Sigmoid colon (tissue), 7 donors: ENCODE measurements at places on chromosomes 2 and 18.
A peak's percentile ranks its signal among the peaks of the same experiment; 100 is the strongest.

- DNase-seq = no peak
These were observed 105.6 kb upstream of the NDUFV2 start for GRCh38 chr18:8996771-8997432.

- no peak for DNase-seq
These were observed 626.7 kb downstream of the GALR1 start for GRCh38 chr18:77876319-77876865.

GRCh38 chr2:219207884-219208740, 1.5 kb downstream of the ZFAND2B start:
- DNase-seq = peak; percentile 55

- DNase-seq = no peak
These were observed 534.1 kb downstream of the CNTNAP5 start for GRCh38 chr2:124559236-124559635.

GRCh38 chr2:126660971-126661370, 5.0 kb downstream of the GYPC start:
- DNase-seq = no peak

GRCh38 chr2:3575534-3576262, 638 bp downstream of the RPS7 start:
- DNase-seq = no peak

GRCh38 chr18:54238173-54238936, 13.9 kb upstream of the MBD2 start:
- no peak for DNase-seq

GRCh38 chr2:96618596-96619283, 19.4 kb downstream of the KANSL3 start:
- DNase-seq = no peak

GRCh38 chr18:5484526-5484925, 59.3 kb downstream of the EPB41L3 start:
- DNase-seq = no peak

DNA sequence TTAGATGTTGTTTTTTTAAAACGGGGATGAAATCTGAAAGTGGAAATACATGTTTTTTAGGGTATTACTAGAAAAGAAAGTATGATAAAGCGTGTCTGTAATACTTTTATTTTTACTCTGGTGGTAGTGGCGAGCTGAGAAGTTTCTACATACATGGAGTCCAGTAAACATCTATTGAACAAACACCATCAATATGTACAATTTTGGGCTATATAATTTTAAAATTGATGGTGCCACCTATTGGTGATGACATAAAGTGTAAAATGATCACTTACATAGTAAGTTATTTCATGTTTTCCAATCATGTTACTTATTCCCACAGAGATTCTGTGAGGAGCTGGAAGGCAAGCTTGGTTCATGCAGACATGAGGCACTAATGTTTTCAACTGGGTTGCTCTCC, 31.5 kb upstream of the NFE2L2 start:
- DNase-seq = no peak

- no peak for DNase-seq
These were observed 1.9 kb downstream of the GLI2 start for GRCh38 chr2:120737340-120738101.

GRCh38 chr2:122748552-122749011, 993.1 kb downstream of the TSN start:
- DNase-seq = no peak

DNA sequence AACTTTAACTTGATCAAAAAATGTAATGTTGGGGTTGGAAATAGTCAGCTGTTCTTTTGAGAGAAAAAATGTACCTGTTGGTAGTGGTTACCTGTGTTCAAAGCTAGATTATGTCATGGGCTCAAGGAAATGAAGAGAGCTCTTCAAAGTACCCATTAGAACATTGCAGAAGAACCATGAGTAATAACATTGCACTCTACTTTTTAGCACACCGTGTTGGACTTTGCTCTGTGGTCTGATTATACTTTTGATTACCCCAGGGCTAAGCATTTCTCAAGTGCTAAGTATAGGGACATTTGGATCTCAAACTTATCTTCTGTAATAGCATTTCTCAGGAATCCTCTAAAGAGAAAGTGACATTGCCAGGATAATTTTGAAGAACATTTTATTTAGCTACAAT, 1122.8 kb upstream of the CELF4 start:
- DNase-seq = no peak

DNA sequence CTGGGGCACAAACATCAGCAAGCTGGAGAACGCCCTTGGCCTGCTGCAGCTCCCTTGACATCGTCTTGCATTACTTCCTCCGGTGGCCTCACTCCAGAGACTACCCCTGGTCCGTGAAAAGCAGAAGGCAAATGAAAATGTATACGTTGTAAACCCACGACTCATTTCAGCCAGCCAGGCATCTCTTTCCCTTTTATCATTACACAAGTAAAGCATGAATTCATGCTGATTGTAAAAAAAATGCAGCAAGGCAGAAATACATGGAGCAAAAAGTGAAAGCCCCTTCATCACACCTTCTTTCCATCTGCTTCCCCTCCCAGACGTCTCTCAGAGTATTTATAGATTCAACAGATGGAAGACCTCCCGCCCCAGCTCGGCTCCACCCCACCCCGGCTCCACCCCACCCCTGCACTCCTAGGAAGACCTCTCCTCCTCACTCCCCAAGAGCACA, 41.6 kb upstream of the RALBP1 start:
- no peak for DNase-seq

- no peak for DNase-seq
These were observed 68.2 kb downstream of the CCBE1 start for GRCh38 chr18:59628995-59629394.

- DNase-seq = no peak
These were observed 19.4 kb upstream of the PAX3 start for GRCh38 chr2:222318026-222318711.

- no peak for DNase-seq
These were observed 62.6 kb downstream of the DSEL start for GRCh38 chr18:67453901-67454300.

DNA sequence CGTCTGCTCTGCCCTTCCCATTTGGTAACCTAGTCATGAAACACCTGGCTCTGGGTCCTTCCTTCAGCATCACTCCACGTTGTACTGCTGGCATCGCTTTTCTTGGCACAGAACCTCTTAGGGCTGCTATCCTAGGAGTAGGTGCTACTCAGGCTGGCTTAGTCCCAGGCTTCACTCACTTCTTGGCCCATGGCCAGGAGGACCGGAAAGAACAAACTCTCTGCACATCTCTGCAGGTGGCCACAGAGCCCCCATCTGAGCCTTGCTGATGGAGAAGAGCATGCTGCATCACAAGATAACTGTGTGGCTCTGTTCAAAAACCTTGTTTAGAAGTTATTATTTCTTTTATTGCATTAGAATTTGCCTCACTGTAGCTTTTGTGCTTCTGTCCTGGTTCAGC, 447.2 kb upstream of the TNP1 start:
- DNase-seq = no peak

DNA sequence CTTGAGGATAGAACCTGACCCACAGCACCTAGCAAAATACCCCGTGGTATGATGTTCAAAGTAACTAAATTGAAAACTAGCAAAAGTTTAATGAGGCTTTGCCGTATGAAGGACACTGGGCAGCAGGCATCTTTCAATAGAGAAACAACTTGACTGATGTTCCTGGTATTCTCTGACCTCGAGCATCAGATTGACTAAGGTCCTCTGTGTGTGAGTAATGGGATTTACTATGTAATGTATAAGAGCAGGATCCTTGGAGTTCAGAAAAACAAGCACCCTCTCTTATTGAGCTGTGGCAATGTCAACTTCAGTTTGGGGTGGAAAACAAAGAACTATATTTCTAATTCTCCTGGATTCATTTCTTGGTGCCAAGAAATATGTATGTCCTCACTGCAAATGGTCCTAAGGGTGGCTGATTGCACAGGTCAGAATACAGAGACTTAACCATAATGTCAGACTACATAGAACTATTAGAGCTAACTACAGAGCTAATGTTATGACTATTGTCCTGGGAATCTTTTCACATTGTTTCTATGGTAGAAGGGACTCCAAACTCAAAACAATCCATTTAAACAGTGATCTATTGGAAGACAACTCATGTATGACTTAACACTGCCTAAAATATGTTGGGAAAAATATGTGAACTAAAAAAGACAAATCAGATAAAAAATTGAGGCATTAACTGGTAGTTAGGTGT, 4.4 kb downstream of the TNFAIP6 start:
- DNase-seq = no peak

DNA sequence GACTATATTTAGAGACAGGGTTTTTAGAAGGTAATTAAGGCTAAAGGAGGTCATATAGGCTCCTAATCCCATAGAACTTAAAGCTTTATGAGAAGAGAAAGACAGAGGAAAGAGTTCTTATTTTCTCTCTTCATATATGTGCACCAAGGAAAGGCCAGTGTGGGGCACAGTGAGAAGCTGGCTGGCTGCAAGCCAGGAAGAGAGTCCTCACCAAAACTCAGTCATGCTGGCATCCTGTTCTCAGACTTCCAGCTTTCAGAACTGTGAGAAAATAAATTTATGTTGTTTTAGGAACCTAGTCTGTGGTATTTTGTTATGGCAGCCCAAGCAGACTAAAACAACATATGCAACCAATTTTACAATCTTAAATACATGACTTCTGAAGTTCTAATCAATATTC, 31.5 kb upstream of the ATIC start:
- no peak for DNase-seq

DNA sequence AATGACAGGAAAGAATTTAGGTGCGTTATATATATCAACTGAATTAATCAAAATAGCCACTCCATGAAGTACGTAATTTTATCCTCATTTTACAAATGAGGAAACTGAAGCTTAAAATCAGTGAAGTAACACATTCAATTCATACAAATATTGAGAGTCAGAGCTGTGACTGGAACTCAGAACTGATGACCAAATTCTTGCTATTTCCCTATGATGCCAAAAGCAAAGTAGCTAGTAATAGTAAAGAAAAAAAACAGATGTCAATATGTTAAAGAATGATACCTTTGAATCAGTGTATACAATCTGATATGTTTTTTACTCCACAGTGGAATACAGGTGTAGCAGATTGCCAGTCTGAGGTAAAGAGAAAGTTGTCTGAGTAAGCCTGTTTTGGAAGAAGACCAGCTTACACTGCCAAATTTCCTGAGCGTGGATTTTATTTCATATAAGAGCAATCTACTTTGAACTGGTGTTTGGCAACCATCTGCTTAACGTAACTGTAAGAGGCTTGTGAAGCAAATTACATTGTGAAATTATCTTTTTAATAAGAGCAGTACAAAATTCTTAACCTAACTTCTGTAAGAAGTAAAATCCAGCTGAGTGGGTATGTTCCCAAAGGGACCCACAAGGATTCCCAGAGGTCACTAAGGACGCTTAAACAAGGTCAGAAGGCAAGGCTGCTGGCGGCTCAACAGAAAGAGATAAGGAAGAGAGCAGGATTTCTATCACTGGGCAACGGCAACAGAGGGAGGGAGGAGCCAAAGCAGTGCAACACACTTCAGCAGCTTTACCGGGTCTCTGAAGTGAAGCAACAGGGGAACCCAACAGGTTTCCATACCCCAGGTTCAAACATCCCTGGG, 85.6 kb downstream of the IKZF2 start:
- DNase-seq = no peak

DNA sequence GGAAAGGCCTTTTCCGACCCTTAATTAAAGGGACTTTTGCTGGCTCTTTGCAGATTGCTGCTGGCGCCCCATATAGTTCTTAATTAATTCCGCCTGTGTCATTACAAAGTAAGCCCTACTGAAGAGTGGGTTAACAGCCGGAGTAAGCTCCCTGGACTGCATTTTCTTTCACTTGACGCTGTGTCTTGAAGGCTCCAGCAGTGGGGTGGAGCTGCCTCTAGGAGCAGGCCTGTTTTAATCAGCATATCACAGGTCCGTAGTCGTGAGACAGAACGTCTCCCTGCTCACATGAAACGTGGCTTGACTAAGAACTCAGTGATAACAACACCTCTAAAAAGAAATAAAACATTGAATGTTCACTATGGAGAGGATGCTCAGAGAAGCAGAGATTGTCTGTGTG, 329.9 kb upstream of the RAB12 start:
- DNase-seq = no peak

- no peak for DNase-seq
These were observed 104.1 kb upstream of the UBXN4 start for GRCh38 chr2:135637456-135638087.

GRCh38 chr2:164182116-164182627, 439.1 kb downstream of the GRB14 start:
- no peak for DNase-seq

DNA sequence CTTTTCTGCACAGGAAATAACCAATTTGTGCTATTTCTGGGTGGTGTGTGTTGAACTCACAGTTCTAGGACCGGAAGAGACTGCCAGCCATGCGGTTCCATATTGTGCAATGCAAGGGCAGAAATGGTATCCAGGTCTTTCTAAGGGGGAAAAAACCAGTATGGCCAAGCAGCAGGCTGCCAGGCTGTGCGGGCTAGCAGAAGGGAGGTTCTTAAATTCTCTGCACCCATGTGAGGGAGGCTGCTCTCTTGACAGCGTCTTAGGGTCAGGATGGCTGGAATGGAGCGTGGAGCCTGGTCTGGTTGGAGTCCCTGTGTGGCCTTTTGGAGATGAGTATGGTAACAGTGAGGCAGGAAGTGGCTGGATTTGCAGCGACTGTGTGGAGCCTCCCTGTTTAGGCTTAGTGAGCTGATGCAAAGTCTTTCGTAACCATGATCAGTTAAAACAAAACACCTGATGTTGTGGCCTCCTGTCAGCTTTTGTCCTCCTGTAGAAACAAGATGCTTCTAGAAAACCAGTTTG, 52.6 kb downstream of the NCK2 start:
- no peak for DNase-seq

DNA sequence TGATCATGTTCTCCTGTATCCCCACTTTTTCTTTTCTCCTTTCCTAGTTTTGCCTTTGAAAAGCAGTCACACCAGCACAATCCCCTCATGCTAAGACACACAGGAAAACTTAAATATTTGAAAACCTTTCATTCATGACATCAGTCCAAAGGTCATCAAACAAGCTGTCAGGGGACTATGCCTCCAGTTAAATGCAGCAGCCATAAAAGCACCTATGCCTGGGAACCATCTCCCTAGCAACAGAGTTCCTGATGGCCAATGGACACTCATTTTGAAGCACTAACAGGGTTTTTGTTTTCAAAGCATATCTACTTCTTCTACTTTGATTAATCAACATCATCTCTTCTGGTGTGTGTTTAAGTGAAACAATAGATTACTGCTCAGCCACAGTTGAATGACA, 286.4 kb upstream of the PARD3B start:
- DNase-seq = no peak

DNA sequence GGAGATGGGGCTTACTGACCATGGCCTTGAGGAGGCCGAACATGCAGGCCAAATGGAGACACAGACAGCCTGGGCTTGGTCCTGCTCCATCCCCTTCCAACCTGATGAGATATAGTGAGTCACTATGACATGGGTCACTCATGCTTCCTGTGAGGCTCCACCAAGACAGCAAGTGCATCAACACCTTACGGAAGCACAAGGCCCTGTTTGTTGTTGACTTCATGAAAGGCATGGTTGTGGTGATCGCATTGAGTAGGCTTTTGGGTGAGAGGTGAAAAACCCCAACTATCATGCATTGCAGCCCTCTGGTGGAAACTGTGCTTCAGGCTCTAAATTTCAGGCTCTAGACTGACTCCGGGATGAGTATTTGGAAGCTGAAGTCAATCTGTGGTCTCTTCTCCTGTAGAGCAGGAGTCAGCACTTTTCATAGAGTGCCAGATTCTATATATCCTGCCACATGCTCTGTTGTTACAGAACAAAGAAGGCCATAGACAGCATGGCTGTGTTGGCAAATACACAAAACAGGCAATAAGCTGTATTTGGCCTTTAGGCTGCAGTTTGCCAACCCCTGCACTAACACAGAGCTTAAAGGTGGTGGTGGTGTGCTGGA, 10.1 kb downstream of the IL37 start:
- DNase-seq = no peak
